ENCODE measurements at places on chromosomes 2 and 18.

DNA sequence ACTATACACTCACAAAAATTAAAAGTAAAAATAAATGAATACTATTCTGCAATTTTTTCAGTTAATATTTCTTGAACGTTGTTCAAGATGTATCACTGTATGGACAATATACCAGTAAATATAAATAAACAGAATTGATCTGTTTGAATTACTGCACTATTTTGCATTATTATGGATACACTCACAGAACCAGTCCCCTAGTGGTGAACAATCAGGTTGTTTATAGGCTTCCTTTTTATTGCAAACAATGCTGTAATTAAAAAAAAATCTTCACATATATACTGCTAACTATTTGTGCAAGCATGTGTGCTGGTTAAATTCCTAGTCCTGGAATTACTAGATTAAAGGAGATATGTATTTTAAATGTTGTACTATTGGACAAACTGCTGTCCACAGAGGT, 306.0 kb downstream of the FBXO15 start:
- no peak for DNase-seq

DNA sequence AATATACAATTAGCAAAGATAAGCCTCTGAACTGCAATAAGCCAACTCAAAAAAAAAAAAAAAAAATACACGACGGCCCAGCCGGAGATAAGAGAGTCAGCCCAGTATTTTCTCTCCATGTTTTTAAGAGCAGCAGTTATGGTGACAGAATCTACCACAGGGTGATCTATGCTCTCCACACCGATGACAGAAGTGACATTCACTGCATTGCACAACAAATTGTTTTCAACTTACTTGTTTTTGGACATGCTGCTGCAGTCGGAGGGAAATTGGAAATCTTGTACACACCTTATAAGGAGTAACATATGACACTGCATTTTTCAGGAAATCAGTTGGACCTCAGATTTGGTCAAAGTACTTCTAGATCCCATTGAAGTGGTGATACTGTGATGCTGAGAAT, 23.3 kb upstream of the APOB start:
- DNase-seq: no peak

DNA sequence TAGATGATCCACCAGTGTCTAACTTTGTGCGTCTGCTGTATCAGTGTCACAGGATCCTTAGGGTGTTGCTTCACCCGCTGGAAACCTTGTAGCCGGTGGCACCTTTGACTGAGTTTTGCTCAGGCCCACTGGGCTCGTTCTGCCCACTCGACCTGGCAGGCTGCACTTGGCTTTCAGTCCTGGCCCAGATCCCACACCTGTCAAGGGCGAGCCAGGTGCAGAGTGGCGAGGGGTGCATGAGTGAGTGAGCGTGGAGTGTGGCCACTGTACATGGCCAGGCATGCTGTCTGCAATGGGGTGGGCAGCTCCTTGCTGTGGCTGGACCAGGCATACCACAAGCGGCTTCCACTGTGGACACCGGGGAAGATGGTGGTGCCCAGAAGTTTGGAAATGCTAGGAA, 179.0 kb downstream of the FAM210A start:
- no peak for DNase-seq

- no peak for DNase-seq
Observed at GRCh38 chr2:127586136-127586535, 50.7 kb downstream of the MYO7B start.

- DNase-seq: no peak
Observed at GRCh38 chr18:46668135-46668534, 11.1 kb upstream of the LOXHD1 start.

DNA sequence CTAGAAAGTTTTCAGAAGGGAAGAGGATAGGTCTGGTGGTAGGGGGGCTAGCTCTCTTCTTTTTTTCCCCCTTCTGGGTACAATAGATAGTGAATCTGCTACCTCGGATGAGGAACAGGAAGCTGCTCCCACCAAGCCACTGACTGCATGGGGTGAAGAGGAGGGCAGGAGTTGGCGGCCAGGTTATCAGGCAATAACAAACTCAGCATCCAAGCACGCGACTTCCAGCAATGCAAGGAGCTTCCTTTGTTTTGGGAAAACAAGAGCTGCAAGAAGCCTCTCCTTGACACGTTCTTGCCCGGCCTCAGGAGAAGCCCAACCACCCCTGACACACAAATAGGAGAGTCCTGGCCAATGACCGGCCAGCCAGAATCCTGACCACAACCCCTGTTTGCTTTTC, 32.2 kb downstream of the NHEJ1 start:
- DNase-seq: peak; percentile 60

GRCh38 chr2:68912732-68913131, 40.0 kb downstream of the GKN2 start:
- peak; percentile 83 for DNase-seq

- no peak for DNase-seq
Observed at GRCh38 chr2:23602116-23602515, 217.1 kb downstream of the KLHL29 start.

DNA sequence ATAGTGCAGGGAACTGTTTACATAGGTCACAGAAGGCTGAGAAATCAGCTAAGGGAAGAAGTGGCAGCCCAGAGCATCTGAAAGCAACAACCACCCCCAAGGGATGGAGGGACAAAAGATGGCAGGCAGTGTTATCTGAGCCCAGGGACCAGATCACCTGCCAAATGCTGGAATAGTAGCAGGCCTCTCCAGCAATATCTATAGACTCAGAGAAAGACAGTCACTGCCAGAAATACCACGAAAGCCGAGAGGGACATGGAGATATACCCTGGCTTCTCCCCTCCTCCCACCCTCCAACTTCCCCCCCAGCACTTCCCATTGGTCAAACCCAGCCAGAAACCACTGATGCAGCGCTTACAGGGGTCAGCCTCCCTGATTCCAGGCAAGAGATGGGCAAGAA, 58.4 kb upstream of the PPP1CB start:
- no peak for DNase-seq

DNA sequence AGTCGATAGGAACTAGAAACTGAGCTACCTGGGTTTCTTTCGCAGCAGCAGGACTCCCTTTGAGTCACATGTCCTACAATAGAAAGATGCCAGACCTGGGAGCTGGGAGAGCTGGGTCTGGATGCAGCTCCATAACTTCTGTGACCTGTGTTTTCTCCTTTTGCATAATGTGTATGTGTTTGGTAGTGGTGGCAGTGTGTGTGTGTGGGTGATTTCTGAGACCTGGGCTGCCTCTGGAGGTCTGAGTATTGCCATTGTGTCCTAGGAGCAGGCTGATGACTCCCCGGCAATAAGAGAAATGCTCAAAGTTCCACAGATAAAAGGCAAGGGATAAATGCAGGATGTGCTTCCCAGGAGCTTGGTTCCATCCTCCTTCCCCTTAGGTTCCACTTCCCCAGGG, 6.4 kb downstream of the WNT10A start:
- DNase-seq: no peak

DNA sequence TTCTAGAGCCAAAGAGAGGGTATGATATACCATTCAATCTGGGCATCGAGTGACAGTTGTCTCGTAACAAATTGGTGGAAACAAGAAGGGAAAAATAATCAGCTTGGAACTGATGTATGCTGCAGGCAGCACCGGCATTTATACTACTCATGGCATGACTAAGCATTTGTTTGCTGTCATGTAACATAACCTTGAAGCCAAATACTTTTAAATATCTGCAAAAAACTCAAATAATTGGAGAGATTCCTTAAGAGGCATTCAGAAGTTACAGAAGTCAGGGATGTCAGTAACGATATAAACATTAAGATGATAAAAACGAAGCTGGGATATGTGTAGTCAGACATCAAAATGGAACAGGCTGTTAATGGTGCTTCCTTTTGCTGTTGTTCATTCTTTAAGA, 157.3 kb upstream of the MMADHC start:
- no peak for DNase-seq

DNA sequence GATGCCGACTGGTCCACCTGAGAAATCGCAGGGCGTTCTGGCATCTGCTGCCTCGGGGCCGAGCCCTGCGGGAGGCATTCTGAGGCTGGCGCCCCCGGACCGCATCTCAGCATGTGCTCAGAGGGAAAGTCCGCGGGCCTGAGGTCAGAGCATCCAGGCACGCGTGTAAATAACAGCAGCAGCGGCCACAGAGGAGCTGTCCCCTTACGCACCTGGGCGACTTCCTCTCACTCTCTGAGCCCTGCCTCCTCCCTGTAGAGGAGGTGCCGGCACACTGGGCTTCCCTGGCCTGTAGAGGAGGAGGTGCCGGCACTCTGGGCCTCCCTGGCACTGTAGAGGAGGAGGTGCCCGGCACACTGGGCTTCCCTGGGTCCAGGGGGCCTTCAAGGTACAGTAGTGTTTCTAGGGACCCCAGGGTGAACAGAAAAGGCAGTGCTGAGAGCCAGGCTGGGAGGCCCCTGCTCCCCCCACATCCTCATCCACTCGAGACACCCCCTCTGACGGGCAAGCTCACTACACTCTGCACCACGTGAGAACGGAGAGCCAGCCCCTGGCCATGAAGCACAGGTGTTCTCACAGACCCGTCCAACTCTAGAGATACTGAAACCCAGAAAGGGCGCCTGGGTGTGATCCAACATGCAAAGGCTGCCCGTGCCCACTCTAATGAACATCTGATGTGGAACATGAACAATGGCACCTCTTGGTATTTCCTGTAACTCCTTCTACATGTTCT, 263.5 kb downstream of the HDAC4 start:
- no peak for DNase-seq

DNA sequence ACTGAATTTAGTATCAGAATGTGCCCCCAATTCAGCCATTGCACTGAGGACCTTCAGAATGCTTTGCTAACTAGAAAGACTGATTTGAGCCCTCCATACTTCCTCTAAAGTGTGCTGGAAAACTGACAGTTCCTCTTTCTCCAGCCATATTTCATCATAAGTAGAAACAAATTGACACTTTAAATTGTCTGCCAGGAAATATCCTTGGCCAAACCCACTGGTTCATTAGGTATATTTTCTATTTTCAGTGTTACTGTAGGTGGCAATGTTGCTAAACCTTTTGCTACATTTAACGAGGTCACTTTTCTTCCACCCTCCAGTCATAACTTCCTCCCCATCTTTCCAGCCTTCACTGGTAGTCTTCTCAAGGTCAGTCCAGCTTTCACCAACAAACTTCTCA, 21.5 kb downstream of the SP5 start:
- no peak for DNase-seq

DNA sequence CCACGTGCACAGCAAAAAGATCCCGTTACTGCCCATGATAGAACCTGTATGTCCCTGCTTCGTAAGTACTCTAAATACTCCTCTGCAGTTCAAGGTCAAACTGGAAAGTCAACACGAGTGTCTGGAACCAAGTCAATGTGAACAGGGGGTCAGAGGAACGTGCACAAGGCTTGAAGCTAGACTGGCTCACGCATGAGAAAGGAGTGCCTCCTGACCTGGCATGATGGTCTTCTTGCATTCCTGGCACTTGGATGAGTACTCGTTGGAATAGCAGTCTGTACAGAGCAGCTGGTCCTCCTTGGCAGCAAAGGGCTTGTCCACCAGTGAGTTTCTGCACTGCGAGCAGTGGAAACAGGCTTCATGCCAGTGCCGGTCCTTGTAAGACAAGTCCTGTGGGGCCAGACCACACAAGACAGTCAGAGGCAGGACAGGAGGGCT, 25.5 kb downstream of the FHL2 start:
- no peak for DNase-seq

- DNase-seq: no peak
Observed at GRCh38 chr2:8597559-8598225, 84.2 kb upstream of the ID2 start.

DNA sequence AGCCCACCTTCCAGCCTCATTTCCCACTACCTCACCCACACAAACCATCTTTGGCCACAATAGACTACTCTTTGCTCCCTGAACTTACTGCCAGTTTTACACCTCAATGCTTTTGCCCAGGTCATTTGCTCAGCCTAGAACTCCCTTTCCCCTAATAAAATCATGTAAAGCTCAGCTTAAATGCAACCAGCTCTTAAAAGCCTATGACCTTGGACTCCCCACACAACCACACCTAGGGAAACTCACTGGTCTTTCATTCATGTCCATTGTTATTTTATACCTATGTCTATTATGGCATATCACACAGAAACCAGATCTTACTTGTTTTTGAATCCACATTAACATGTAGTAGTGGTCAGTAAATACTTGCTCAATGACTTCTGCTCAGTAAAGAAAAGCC, 14.5 kb upstream of the XDH start:
- DNase-seq: no peak

- DNase-seq: no peak
Observed at GRCh38 chr2:43088143-43089073, 138.0 kb downstream of the ZFP36L2 start.

DNA sequence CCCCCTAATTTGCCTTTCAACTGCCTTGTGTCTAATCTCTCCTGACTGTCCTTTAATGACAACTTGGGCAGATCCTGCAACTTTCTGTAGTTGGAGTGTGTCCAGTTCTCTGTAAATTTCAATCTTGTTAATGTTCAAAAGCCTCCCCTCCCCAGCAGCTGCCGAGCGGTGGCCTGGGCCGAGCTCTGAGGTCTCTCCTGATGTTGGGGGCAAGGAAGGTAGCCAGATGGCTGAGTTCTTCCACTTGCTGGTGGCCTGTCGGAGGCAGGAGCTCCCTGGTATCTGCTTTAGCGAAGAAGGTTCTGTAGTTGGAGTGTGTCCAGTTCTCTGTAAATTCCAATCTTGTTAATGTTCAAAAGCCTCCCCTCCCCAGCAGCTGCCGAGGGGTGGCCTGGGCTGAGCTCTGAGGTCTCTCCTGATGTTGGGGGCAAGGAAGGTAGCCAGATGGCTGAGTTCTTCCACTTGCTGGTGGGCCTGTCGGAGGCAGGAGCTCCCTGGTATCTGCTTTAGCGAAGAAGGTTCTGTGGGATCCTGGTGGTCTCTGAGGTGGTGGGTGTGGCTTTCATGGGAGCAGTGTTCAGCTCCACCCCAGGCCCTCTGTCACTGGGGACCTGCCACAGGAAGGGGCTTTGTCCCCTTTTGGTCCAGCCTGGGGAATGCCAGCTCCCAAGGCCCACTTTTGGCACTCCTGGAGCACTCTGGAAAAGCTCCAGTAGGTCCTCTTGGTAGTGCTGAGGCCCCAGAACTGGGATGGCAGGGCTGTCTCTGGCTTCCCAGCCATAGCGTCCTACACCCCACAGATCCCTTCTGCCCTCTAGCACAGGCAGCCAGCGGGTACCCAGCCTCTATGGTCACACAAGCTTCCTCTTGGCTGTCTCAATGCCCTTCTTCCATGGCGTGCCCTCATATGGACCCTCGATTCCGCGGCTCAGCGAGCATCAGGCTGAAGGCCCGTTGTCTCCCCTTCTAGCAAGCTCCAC, 211.9 kb downstream of the ALPK2 start:
- DNase-seq: no peak

- no peak for DNase-seq
Observed at GRCh38 chr2:239916205-239917124, 108.7 kb downstream of the NDUFA10 start.

DNA sequence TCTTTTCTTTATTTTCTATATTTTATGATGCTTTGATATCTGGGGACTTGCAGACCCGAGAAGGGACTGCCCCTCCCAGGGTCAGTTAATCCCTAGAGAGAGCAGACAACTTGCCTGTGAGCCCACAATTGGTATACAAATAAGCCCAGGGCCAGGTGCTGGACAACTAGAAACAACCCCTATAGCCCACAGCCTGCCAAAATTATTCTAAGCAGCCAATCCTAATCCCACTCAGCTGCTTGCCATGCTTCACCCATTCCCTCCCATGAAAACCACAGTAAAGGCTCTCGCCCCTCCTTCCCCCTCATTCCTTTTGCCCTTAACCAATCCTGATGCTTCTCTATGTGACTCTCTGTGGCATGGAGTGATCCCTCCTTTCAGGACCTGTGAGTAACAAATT, 380.7 kb downstream of the RBM43 start:
- no peak for DNase-seq
